ENCODE measurements at places on chromosomes 16 and 17.

DNA sequence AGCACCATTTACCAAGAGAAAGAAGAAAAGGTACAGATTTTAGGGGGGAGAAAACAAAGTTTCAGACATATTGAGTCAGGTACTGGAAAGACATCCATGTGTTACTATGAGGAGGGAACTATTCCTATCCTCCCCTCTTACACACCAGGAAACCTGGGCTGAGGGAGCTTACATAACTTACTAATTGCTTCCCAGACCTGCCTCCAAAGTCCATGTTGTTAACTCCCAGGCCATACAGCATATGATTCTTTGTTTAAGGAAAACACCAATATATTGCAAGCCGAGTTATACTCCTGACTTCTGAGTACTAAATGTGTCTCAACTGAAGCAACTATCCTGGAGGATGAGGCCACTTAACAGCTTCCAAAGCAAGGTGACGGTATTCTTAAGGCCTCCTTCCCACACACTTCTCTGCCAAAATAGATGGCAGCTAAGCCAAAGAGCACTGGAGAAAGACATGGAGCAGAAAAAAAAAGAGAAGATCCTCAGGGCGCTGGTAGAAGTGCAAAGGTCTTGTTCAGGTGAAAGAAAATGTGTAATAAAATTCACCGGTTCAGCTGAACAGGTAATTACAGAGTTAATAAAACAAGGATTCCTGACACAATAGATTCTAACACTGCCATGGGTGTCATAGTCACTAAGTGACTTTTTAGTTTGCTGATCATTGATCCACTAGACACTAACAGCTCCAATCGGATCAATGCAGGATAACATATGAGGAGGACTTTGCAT, 151.1 kb downstream of the SKAP1 start:
- no peak for DNase-seq

DNA sequence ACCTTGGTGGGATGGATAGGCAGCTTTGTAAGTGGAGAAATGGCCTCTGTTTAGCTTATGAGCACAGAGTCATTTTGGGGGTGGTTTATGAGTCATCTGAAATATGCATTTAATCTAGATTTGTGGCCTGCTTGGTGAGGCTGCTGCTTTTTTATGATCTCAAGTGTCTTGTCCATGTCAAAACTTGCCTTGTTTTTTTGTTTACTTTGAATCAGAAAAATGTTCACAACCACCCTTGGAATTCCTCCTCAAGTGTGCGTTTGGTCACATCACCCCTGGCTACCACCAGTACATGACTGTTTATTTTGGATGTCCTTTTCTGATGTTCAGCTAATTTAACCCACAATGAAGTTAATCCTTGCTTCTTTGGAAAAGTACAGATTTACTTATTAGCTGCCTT, 64.6 kb downstream of the FTO start:
- peak; percentile 87 for DNase-seq

GRCh38 chr17:65064452-65065019, 8.0 kb upstream of the GNA13 start:
- DNase-seq: peak; percentile 44

DNA sequence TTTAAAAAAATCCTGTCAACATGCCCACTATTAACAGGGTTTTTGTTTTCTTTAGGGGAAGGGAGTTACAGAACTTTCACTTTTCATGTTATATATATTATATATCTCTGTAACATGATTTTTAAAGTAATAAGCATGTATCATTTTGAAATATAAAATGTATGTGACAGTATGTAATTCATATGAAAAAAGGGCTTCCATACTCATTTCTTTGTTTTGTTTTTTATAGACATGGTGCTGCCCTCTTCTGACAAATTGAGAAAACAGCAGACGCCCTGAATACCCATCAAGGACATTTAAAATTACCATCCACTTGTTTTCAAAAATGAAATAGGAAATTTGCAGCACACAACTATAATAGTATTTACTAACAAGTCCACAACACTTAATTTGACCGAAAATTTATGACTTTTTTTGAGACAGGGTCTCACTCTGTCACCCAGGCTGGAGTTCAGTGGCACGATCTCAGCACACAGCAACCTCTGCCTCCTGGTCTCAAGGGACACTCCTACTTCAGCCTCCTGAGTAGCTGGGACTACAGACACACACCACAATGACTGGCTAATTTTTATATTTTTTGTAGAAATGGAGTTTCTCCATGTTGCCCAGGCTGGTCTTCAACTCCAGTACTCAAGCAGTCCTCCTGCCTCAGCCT, 30.4 kb downstream of the CFDP1 start:
- peak; percentile 38 for DNase-seq

DNA sequence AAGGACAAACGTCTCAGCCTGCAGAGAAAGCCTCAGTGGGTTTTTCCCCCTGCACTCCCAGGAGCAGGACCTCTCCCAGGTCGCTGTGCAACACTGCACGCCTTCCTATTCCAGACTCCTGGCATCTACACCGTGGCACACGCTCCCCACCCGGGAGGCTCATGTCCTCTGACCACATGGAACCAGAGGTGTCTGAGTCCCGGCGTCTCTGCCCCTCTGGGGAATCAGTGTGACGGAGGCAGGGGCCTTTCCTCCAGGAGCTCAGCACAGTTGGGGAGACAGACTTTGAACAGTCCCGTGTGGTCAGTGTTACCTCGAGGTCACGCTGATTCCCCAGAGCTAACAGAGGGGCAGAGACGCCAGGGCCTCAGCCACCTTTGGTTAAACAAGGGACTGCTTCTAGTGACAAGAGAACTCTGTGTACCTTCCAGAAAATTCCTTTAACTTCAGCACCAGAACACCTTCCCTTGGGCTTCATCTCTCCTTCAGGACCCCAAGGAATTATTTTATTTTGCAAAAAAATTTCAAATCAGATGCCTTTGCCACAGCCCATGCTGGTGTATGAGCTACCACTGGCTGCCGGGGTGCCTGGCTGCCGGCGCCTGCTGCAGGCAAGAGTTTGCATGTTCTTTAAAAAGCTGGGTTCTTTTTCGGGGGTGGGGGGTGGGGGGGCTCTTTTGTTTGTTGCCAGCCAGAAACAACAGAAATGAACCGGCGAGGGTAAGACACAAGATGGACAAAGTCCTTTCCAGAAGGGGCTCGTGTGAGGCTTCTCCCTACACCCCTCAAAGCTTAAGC, 6.6 kb downstream of the CANT1 start:
- DNase-seq: no peak

DNA sequence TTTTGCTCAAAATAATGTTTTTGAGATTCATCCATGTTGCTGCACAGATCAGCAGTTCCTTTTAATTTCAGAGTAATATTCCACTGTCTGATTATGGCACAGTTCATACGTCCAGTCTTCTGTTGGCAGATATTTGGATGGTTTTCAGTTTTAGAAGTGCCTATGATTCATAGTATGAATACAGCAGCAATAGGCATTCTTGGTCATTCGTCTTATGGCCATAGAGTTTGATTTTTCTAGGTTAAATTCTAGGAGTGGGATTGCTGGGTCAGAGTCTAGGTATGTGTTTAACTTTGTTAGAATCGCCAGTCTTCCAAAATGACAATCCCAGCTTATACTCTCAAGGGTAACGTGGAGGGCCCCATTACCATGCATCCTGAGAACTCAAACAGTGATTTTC, 11.5 kb upstream of the IL34 start:
- DNase-seq: no peak

GRCh38 chr17:69431835-69432234, 17.3 kb downstream of the MAP2K6 start:
- DNase-seq: no peak

DNA sequence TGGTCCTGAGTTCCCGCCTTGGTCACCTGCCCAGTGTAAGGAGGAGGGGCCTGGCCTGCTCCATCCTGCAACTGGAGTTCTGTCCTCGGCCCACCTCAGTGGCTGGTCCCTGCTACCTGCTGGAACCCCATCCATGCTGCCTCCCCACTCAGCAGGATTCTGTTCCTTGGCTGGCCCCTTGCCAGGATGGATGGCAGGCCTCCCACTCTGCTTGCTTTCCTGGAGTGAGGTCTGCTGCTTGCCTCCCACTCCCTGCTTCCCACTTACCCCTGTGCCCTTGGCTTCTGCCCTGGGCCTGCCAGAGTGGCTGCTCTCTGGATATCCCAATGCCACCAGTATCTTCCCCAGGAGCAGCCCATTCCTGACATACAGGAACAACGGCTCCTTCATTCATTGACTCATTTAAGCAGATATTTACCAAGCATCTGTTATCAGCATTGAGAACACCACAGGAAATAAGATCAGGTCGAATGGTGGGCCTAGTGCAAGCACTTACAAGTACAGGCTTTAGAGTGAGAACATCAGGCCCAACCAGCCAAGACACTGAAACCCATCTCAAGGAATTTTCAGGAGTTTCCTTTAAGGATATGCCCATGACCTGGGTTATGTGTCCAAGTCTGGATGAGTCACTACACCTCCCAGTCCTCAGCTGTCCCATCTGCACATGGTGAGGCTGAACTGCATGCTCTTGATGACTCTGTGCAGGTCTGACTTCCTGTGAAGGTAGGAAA, 17.0 kb upstream of the RPRML start:
- DNase-seq: no peak

DNA sequence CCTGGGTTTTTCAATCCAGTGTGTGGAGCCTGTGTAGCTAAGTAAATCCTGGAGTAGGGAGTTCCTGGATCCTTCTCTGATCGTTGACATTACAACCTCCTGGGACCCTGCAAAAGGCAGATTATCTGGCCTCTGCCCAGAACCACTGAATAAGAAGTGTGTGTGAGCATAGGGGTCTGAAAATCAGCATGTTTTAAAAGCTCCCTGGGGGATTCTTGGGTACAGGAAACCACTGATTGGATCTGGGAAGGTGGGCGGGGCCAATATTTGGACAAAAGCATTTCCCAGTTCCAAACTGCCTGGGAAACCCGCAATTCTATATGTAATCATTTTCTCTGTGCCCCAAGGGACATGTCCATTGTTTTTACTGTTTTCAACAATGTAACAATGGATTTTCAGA, 27.2 kb upstream of the BEAN1 start:
- no peak for DNase-seq

GRCh38 chr17:40279402-40279801, 8.3 kb upstream of the CDC6 start:
- no peak for DNase-seq

- no peak for DNase-seq
Measured at GRCh38 chr17:44345454-44346026, 438 bp downstream of the GRN start.

DNA sequence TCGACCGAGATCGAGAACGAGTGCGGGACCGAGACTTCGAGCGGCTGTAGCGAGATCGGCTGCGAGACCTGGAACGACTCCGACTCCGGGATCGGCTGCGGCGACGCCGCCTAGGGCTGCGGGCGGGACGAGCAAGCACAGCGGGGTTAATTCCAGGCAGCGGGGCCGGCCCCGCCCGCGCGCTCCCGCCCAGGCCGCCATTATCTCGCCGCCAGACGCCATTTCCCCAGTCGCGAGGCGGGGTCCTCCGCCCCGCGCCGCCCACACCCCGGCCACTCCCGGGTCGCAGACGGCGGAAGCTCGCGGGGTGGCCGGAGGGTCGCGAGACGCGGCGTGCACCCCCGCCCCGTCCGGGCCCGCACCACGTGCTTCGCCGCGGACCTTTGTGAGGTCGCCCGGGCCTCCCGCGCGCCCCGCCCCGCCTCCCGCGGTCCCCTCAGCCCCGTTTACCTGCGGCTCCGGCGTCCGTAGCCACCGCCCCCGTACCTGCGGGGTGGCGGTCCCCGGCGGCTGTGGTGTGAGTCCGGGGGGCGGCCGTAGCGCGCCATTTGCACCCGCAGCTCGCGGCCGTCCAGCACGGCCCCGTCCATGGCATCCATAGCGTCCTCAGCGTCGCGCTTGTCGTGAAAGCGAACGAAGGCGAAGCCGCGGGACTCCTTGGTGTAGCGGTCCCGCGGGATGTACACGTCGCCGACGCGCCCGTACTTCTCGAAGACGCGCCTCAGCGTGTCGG, 616 bp downstream of the SRSF2 start:
- DNase-seq: no peak

GRCh38 chr17:8991514-8992285, 26.2 kb upstream of the PIK3R5 start:
- DNase-seq: peak; percentile 40

DNA sequence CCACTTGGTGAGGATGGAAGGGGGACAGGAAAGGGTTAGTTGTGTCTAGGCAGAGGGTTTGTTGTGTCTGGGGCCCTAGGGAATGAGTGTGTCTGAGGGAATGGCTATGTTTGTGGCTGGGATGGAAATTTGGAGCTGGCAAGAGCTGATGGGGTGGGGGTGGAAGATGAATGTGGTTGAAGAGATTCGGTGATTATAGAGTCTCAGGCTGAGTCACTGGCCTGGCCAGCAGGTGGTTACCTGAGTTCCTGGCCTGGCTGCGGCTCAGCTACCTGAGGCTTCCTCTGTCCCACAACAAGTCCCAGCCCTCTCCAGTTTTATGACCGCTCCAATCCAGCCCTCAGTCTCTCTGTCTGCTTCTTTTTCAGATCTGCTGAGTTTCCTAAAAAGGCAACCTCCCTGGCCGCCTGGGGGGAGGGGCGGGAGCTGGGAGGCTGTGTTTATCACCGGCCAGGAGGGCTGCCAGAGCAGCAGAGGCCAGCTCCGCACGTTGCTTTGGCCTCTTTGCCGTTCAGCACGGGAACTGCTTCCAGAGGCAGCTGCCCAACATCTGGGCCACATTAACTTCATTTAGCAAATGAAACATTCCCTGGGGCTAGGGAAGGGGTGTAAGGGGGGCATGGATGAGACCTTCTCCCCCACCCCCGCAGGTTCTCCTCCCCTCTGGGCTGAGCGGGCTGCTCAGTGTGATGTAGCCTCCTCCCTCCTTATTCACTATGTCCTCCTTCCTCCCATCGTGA, 21.8 kb downstream of the ITGB3 start:
- peak; percentile 84 for DNase-seq

DNA sequence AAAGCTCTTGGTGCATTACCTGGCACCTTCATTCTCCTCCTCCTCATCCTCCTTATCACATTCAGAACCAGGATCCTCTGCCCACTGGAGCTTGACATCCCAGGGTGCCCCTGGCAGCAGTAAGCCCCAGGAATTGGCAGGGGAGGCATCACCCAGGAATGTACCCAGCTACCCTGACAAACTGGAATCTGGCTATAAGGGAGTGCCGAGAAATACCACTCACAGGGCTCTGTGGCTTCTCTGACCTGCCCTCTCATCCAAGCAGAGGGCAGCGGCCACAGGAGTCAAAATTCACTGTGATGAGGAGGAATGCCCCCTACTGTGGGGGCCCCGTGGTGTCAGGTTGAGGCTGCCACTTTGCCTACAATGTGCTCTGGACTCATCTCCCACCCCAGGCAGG, 19.6 kb downstream of the MPP3 start:
- no peak for DNase-seq

DNA sequence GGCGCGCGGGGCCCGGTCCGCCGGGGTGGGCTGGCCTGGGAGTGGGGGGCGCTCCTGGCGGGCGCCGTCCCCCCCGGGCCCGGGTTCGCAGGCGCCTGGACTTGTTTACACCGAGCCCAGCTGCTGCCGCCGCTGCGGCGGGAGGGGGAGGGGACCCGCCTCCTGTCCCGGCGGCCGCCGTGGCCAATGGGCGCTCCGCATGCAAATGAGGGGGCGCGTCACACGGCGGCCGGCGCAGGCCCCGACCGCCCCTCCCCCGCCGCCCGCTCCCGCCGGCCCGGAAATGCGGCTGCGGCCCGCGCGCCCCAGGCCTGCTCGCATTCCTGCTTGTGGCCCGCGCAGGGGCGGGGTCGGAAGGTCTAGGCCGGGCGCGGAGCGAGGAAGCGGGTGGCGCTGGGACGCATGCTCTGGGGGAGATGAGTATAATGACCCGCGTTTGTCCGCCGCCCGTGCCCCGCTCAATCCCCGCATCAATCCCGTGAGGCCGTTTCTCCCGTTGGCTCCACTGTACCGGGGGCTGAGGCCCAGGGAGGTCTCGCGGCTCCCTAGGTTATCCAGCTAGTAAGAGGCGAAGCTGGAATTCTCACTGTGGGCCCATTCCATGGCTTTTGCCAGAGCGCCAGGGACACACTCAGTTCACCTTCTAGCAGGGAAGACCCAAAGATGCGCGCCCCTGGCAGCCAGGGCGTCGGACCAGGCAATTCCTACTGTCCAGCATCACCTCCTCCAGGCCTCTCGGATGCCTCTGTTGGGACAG, at the start of gene YPEL3:
Gene YPEL3, minus strand, starts transcription at position 109 of the 757 bp plus-strand sequence. CDS start 731 bp downstream, outside the sequence.
- peak; percentile 74 for DNase-seq
